ENCODE measurements at places on chromosomes 16 and 17.

GRCh38 chr17:48247038-48247437, 139.5 kb downstream of the SNX11 start:
- no peak for DNase-seq

GRCh38 chr16:88073201-88073721, 122.0 kb downstream of the BANP start:
- DNase-seq, result no peak

DNA sequence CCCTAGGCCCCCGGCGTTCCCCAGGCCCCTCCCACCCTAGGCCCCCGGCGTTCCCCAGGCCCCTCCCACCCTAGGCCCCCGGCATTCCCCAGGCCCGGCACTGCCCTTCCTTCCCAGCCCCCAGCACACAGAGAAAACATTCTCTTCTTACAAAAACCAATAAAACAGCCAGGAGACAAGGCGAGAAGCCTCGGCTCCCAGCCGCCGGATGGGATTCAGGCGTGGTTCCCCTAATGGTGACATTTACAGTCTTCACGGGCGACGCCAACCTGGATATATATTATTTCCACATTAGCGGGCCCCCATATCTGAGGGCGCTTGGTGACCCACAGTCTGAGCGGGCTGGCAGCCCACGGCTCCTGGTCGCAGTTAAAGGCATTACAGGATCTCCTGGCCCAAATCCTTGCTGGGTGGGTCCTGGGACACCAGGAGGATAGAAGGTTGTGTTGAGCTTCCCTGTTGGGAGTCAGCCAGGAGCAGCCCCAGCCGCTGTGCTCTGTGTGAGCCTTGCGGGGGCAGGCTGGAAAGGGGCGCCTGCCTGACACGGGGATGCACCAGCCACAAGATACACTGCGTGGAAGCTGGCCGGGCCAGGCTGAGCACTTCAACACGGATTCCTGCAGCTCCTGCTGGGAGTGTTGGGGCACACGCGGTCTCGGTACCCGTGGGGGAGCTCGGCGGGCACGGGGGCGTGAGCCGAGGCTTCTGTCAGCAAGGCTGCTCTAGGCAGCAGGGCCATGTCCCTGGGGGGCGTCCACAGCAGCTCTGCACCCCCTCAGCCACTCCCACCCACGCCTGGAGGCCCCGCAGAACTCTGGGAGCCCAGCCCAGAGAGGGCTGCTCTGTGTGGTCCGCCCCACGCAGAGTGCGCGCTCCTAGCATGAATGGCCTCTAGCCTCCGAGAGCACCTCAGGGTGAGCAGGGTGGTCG, 83.7 kb downstream of the LMF1 start:
- no peak for DNase-seq

DNA sequence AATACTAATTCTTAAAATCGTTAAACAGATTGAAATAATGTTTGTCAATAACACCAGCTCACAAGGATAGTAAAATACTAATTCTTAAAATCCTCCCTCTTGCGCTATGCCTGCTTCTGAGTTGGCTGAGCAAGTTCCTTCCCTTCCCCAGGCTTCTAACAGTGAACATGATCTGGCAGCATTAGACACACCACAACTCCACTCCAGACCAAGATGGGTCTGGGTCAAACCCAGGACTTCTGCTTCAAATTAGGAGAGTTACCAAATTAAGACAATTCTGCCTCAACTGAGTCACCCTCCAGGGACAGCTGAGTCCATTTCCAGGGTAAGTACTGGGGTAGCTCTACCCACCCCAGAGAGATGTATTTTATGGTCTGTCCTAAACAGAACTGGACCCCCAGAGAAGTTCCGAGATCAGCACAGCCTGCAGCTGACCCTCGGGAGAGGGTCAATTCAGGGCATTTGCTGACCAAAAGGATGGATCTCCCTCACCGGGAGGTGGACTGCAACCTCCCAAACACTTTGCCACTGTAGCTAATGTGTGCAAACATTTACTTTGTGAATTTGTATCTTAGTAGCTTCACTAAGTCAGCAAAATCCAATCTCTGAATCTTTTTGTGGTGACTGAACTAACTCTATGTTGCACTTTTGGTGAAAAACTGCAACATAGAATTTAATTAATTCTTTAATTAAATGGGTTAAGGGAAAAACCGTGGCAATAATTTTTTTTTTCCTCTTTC, 48.8 kb downstream of the ADCY9 start:
- DNase-seq, result no peak

- DNase-seq, result no peak
Observed at GRCh38 chr17:59427996-59428395, 96.5 kb downstream of the YPEL2 start.

GRCh38 chr17:41002814-41003213, 3.1 kb upstream of the KRTAP3-2 start:
- no peak for DNase-seq

GRCh38 chr17:76155988-76156661, 15.1 kb upstream of the FOXJ1 start:
- DNase-seq, result no peak

GRCh38 chr17:16269658-16270057, 52.6 kb downstream of the PIGL start:
- DNase-seq, result no peak

DNA sequence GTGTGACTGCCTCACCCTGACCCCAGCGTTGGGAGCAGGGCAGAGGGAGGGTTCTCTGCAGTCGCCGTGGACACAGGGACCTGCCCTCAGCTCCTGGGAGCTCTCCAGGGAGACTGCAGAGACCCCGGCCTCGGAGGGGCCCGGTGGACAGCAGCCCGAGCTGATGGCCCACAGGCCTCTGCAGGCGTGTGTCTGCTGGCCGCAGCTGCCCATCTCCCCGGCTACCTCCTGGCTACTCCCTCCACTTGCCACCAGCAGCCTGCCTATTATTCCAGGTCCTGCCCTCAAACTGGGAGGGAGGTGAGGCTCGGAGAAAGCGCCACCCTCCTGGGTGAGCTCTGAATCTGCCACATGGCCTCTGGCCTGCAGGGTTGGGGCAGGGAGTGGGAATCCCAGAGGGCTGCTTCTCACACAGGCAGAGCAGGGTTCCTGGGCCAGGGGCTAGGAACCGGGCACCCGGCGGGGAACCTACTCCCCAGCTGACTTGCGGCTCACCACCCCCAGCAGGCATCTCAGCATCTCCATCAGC, 7.2 kb downstream of the SLC16A5 start:
- no peak for DNase-seq

DNA sequence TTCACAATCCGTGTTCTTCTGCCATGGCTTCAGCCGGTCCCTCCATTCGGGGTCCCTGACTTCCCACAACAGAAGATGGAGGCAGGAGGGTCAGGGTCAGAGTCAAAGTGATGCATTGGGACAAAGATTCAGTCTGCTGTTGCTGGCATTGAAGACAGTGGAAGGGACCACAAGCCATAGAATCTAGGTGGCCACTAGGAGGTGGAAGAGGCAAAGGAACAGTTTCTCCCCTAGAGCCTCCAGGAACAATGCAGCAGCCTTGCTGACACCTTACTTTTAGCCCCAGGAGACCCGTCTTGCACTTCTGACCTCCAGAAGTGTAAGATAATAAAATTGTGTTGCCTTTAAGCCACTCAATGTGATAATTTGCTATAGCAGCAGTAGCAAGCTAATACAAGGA, 55.9 kb downstream of the MFSD11 start:
- peak; percentile 82 for DNase-seq

- DNase-seq, result peak; percentile 92
Observed at GRCh38 chr16:70432723-70433457, 6.0 kb downstream of the ST3GAL2 start.

GRCh38 chr17:28071891-28072606, 29.6 kb downstream of the NLK start:
- DNase-seq, result peak; percentile 88

DNA sequence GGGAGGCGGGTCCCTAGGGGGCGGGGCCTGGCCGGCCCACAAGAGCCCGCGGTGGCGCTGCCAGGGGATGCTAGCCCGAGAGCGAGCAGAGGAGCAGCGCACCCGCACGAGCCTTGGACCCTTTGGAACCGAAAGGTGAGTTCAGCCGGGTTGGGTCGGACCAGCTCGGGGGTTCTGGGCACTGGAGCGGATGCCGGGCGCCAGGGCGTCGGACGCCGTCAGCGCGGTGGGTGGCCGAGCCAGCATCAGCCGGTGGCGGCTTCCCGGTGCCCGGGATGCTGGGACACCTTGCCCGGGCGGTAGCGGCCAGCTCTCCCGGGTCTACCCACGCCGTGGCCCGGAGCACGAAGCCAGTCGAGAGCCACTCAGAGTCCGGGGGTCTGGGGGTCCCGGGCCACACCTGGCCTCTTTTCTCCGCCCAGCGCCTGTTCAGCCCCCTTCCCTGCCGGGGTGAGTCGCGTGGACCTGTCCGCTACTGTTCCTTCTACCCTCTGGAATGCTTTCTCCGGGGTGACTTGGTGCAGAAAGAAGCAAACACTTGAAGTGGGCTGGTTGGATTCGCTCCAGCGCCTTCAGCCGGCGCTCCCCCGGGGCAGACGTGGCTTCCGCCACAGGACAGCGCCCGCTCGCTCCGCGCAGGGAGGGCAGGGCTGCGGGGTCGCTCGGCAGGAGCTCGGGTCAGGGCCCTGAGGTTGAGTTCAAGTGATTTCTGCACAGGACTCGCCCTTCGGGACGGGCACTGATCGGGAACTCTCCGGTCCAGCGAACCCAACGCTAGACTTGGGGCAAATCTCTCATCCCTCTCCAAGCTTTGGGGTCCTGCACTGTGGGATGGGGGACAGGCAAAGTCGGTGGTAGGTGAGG, at the start of gene SCNN1G:
Gene SCNN1G (plus strand): TSS at position 67 of the 864 bp plus-strand sequence. CDS start 3,527 bp downstream, outside the sequence.
- DNase-seq, result no peak

DNA sequence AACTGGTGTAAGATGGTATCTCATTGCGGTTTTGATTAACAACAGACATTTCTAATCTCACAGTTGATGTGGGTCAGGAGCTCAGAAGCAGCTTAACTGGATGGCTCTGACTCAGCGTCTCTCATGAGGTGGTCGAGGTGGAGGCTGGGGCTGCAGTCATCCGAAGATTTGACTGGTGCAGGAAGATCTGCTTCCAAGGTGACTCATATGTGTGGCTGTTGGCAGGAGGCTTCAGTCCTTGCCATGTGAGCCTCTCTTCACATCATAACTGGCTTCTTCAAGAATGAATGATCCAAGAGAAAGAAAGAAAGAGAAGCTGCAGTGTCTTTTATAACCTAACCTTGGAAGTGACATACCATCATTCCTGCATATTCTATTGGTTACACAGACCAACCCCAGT, 376.1 kb downstream of the SEC14L1 start:
- DNase-seq, result no peak

DNA sequence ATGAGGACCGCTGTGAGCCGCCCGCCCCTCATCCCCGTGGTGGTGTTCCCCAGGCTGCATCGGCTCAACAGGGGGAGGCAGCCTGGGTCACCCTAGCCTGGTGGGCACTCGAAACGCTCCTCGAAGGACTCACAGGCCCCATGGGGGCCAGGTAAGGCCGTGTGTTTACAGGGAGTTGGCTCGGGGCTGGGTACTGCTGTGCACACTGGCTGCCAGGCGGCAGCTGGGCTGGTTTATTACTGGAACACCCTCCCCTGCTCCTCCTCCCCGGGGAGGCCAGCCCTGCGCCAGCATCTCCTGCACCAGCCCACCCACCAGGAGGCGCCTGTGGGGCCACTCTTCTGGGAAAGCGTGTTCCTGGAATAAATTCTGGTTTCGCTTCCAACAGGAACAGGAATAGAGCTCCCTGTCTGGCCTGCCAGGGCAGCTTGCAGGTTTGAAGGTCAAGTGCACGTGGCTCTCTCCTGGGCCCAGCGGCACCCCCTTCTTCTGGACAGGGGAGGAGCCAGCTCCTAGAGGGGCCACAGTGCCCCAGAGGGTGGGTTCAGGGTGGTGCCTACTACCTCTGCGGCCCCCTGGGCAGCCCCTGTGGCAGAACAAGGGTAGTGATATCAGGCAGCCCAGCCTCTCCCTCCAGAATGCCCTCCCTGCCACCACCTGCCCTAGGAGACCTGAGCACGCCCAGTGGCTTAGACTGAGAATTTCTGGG, 11.3 kb downstream of the MCRIP1 start:
- DNase-seq, result no peak

- no peak for DNase-seq
Observed at GRCh38 chr16:86942151-86943051, 364.1 kb downstream of the FOXL1 start.

DNA sequence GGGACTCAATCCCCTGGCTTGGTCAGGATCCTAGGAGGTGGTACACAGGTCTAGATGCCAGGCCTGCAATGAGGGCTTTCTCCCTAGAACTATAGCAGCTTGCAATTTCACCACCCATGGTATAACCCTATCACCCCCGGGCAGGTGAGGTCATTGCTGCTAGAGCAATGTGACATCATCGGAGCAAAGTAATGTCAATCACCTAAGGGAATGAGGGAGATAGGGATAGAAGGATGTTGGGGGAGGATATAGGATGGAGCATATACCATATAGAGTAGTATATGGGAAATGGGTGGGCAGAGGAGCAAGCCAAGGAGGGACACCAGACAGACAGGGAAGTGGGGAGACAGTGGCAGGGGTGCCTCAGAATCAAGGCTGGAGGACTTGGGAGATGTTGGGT, 3.3 kb downstream of the KCNH4 start:
- no peak for DNase-seq

- DNase-seq, result no peak
Observed at GRCh38 chr16:15972046-15972868, 22.8 kb downstream of the ABCC1 start.

DNA sequence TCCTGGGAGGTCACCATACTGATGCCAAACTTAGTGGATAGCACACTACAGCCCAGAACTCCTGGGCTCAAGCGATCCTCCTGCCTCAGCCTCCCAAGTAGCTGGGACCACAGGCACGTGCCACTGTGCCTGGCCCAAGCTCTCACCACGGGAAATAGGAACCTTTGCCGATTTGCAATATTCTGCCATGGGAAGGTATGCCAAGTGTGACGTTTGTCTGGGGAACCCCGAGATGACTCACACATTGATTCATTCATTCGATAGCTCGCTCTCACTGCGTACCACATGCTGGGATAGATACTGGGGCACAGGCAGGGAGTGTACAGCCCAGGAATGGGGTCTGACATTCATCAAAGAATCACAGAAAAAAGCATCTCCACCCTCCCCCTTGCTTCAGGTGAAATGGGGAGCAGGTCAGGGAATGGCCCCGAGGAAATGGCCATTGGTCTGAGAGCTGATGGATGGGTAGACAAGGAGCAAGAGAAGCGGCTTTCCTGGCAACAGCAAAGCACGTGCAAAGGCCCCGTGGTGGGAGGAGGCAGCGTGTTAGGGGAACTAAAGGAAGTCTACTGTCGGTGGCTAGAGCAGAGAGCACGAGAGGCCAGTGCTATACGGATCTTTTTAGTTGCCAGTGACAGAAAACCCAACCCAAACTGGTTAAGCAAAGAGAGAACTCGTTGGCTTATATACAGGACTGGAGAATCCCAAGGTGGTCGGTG, 44.1 kb downstream of the DNAH17 start:
- no peak for DNase-seq

DNA sequence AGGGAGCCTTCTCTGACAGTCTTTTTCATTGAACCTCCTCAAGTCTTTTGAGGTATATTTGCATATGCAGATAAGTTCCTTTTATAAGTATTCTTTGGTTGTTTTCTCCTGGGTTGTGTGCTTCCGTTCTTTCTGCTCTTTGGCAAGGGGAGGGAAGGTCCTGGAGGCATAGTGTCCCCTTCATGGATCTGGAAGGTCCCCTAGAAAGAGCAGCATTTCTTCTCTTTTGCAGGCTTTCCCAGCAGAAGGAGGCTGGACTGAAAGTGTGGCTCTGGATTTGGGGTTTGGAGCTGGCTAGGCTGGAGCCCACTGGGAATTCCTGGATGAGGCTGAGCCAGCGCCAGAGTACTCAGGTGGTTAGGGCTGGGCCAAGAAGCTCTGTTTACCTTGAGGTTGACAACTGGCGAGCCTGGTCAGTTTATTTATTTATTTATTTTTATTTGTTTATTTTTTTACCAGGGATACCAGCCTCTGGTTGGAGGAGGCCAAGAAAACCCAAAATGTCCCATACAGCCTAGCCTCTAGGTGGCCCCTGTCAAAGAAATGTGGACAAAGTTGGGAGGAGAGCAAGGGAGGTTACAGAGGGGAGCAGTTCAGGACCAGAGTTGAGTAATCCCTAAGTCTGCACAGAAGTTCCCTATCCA, 5.4 kb upstream of the TOP2A start:
- DNase-seq, result no peak
